ENCODE measurements at places on chromosomes 16 and 17.
A peak's percentile ranks its signal among the peaks of the same experiment; 100 is the strongest.

GRCh38 chr16:56691885-56692284 is 9.6 kb downstream of the MT1X start:
- DNase-seq, result peak; percentile 13

DNA sequence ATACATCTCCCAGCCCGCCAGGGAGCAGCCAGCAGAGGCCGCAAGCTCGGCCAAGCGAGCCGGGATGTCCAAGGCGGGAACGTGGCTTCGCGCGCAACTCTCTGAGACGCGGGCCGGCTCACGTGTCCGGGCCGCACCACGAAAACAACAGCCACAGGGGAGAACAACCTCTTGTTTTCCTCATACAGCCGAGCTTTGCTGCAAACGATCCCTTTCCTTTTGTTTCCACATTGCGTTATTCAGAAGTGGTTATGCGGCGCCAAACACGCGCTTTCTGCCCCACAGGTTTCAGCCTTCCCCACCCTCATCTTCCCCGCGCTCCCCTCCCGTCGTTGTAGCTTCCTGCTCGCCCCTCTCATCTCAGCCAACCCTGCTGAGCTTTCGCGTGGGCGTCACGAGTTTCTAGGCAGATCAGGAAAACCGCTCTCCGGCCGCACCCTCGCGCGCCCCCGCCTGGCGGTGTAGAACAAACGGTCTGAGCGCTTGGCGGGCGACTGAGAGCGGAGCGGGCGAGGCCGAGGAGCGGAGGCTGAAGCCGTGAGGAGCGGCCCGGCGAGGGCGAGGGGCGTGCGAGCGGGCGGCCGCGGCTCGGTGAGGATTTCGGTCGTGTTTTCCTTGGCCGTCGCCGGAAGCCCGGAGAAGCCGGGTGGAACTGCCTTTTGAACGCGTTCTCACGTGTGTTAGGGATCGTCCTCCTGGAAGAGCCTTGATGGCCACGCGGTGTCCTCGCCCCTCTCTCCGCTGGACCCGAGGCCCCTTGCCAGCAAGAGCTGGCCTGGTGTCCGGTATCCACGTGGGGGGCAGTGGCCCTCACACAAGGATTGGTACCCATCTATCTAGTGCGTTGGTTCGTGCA is 6.6 kb upstream of the SMARCD2 start:
- peak; percentile 95 for DNase-seq

- DNase-seq, result no peak
These were observed 619 bp downstream of the NAT9 start for GRCh38 chr17:74775409-74776043.

GRCh38 chr16:68076560-68076959 is 8.6 kb upstream of the NFATC3 start:
- no peak for DNase-seq

DNA sequence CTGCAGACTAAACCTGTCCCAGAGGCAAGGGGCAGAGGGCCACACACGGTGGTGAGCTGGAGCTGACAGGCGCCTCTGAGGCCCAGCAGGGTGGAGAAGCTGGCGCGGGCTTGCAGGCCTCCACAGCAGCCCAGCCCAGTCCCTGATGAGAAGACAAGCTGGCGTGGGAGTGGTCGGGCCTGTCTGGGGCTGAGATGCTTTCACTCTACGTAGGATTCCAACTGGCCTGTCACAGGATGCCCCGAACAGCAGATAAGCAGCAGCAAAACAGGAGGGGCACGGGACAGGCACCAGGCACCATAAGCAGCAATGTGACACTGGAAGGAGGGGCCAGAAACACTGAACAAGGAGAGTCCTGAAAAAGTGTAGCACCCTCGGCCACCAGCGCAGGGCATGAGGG is 40.1 kb downstream of the PEMT start:
- DNase-seq, result peak; percentile 91

DNA sequence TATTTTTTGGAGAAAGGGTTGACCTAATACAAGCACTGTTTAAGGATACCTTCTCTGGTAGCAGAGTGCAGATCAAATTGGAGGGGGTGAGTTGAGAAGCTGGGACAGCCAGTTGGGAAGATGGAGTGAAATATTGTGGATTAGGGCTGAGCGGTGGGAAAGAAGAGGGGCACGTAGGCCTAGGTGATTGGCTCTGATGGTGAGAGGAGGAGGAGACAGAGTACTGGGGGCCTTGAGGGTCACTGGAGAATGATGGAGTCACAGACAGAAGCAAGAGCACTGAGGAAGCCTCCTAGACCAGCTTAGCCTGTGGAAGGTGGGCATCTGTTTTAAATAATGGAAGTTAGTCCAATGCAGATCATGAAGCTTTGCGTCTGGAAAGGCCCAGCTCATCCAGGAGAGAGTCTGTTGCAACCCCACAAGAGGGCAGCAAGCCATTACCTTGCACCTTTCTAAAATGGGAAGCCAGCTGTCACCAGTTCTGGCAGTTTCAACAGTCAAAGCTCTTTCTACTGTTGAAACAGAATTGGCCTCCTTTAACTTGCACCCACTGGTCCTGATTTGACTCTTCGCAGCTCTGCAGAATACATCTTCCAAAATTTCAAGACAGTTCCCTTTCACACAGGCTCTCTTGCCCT is 11.8 kb downstream of the SLC9A5 start:
- peak; percentile 55 for DNase-seq

GRCh38 chr16:15644267-15644961 is 1.5 kb upstream of the MARF1 start:
- DNase-seq, result peak; percentile 32

- no peak for DNase-seq
These were observed 24.8 kb upstream of the CSNK2A2 start for GRCh38 chr16:58222532-58223316.

- no peak for DNase-seq
These were observed 6.3 kb downstream of the NOS2 start for GRCh38 chr17:27793906-27794569.

GRCh38 chr17:75454193-75454592 is 2.2 kb upstream of the TMEM94 start:
- no peak for DNase-seq

DNA sequence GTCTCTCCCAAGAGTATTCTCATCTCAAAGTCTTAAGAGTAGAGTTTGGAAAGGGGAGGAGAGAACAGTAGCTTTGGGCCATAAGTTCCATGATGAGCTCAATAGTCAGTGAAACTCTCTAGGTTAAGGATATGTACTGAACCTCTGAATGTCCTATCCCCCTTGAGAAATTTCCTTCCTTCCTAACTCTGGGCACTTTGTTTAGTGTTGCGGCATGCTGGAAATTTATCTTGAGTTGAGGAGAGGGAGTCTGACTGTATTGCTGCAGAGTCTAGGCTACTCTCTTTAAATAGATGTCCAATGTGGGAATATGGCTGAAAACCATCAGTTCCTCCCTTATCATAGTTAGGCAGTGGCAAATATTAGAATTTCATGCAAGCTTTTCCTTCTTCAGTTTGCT is 16.1 kb downstream of the MRTFB start:
- DNase-seq, result no peak

DNA sequence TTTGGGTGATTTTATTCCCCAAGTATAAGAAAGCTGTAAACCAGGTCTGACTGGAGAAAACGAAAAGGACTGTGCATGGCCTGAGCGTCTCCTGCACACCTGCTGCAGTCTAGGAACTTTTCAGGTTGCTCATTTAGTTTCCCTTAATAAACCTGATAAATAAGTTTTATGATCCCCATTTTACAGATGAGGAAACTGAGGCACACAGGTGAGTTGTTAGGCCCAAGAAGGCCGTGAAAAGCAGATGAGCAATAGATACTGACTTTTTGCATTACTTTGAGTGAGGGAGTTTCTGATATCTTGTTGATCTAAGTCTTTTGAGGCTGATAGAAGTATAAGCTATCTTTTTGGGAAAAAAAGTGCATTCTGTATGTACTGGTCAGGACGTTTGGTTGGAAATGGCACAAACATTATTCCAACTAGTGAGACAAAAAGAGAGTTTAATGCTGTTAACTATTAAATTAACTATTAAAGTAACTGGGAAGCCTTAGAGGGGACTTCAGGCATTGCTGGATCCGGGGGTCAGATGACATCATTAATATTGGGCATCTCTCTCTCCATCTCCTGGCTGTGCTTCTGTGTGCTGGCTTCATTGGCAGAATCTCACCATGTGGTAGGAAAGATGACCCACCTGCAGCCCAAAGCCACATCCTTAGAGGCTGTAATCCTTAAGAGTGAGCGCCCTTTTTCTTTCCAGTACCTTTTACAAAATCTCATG is 163.4 kb downstream of the CMIP start:
- no peak for DNase-seq

GRCh38 chr17:29383686-29384085 is 6.5 kb upstream of the TAOK1 start:
- DNase-seq, result no peak

GRCh38 chr17:8904686-8905085 is 37.2 kb upstream of the PIK3R6 start:
- DNase-seq, result no peak

Data from eye (tissue), 1 donor.